ENCODE measurements at places on chromosomes 3 and 15.

DNA sequence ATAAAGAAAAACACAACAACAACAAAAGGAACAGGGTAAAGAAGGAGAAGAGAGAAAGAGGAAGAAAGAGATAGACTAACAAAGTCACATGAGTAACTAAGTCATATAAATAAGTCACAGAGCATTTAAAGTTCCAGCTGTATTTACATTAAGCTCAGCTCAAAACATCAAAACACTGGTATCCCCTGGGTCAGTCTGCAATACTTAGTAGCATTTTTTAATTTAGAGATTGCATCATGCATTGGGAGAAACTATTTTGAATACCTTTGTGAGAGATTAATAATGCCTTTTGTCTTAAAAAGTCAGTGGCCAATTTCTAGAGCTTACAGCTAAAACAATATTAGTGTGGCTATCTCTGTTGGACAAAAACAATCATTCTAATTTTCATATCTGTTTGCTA is 78.4 kb downstream of the NEK10 start:
- DNase-seq, result no peak

DNA sequence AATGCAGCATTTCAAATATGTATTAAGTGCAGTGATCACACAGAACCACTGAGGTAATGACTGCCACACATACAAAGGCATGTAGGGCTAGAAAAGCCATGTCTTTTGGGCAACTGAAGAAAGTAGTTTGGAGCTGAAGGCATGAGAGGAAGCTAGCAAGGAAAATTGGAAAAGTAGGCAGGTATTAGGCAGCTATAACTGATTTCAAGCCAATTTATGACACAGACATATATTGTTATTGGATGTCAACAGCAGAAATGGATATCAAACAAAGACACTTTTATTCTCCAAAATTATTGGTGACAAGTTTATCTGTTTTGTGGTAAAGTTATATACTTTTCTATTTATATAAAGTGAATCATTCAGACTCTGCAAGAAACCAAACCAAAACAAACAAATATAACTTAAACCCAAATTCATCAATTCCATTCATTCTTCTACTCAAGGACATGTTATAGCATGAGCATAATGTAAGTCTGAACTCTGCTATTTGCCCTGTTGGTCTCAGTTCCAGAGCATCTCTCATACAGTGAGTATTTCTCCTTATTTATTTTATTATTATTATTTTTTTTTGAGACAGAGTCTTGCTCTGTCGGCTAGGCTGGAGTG is 307.4 kb upstream of the COL8A1 start:
- DNase-seq, result no peak

GRCh38 chr15:58330741-58331559 is 100.8 kb upstream of the LIPC start:
- no peak for DNase-seq

GRCh38 chr3:172911142-172911541 is 160.6 kb downstream of the ECT2 start:
- no peak for DNase-seq

- DNase-seq, result peak; percentile 58
These were observed 57.6 kb upstream of the SLC6A11 start for GRCh38 chr3:10758304-10759037.

- no peak for DNase-seq
These were observed 27.0 kb upstream of the KCTD6 start for GRCh38 chr3:58464866-58465265.

- DNase-seq, result no peak
These were observed 13.8 kb downstream of the DCBLD2 start for GRCh38 chr3:98887684-98888083.

DNA sequence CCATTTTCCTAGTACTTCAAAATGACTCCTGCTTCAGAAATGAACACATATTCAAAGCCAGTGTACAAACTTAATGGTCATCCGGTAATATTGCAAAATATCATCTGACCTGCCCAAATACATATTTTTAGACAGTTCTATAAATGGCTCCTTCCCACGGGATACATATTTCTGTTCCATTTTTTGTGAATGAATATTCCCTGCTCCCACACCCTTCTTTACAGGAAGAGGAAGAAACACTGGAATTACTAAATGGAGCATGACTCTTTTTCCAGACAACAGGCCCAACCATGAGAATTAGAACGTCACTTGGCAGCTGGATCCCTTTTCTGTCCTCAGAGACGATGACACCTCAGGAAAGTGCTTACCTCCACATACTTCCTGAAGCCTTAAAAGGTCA is 38.0 kb upstream of the CBLB start:
- no peak for DNase-seq

DNA sequence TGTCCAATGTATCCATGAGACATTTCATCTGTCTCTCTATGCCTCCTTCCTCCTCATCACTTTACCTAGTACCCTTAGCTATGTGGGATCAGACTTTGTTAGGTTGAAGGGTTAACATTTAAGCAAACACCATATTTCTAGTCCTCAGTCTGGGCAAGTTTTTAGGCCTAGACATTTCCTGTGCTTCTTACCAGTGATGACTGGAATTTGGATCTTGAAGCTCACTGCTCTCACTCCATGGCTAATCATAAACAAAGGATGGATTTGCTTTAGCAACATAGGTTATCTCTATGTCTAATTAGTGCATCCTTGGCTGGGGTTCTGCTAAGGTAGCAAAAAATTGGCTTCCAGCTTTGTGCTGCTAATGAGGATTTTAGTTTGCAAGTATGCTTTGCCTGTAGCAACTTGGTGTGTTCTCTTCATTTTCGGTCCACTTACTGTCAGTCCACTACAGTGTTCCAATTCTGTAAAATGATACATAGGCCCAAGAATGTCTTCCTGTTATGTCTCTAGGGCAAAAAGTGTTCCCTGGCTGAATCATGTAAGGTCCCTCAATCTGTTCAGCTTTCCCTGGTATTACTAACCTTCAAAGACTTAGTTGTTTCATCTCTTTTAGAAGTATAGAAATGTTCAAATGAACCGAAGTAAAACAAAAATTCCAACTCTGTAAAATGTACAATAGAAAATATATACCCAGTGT is 615.4 kb downstream of the CADM2 start:
- no peak for DNase-seq

- DNase-seq, result no peak
These were observed 39.0 kb downstream of the CFAP100 start for GRCh38 chr3:126433496-126434263.

- DNase-seq, result no peak
These were observed 155.2 kb downstream of the NSMCE3 start for GRCh38 chr15:29114221-29115092.

DNA sequence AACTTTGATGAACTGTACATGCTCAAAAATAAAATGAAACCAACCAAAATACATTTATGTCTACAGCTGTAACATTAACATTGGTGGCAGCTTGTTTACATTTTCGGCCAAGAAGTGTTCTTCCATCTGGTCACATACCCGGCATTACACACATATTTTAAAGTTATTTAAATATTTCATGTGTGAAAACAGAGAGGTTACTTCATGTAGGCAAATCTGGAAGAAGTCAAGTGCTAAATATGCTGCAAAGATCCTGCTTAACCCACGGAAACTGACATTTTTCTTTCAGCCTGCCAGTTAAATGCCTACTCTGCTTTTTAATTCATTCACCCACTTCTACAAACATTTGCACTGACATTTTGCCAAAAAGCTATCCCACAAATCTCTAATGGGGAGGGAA is 69.7 kb downstream of the MB21D2 start:
- no peak for DNase-seq

DNA sequence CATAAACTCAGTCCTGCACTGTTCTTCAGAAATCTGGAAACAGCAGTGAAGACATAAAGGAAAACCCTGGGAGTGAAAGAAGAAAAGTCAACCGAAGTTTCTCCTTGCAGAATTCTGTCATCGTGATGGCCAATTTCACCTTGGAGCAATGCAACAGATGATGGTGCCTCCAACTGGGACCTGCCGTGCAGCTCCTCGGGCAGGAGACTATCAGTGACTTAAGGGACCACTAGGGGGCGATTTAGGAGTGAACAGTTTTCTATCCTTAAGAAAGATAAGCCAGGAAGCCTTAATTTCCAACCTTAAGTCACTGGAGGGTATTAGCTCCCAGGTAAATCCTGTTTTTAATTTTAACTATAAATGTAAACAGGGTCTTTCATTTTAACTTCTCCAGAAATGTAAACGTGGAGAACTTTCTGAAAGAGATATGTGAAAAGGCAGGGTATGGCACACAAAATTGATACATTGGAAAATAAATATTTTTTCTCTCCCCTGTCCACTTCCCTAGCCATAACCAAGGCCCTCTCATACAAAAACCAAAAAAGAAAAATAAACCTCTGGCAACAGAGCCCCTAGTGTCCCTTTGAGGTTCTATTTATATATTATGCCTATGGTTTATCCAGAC is 116.3 kb downstream of the PDZRN3 start:
- peak; percentile 1 for DNase-seq

- DNase-seq, result peak; percentile 94
These were observed 37.8 kb downstream of the KLF13 start for GRCh38 chr15:31364301-31365031.

- DNase-seq, result no peak
These were observed 35.4 kb downstream of the FXR1 start for GRCh38 chr3:180947761-180948390.

- DNase-seq, result no peak
These were observed 87.9 kb downstream of the ULK4 start for GRCh38 chr3:41874022-41874421.

DNA sequence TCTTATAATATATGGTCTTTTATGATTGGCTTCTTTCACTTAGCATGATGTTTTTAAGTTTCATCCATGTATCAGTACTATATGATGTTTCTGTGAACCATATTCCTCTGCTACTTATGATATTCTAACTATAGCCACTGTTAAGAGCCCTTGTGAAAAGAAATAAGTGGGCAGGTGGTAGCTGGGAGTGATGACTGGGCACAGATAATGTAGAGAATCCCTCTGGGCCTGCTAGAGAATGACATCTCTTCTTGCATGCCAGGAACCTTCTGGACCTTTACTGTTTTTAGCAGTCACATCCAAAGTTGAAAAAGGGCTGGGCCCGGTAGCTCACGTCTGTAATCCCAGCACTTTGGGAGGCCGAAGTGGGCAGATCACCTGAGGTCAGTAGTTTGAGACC is 10.2 kb downstream of the IDH3A start:
- DNase-seq, result no peak

GRCh38 chr3:128844502-128844901 is 34.9 kb upstream of the ACAD9 start:
- DNase-seq, result no peak

- no peak for DNase-seq
These were observed 16.2 kb upstream of the ITGA11 start for GRCh38 chr15:68447976-68448755.

- no peak for DNase-seq
These were observed 43.1 kb downstream of the LRRN1 start for GRCh38 chr3:3842356-3842755.
